ENCODE measurements at places on chromosomes 7 and 10.

DNA sequence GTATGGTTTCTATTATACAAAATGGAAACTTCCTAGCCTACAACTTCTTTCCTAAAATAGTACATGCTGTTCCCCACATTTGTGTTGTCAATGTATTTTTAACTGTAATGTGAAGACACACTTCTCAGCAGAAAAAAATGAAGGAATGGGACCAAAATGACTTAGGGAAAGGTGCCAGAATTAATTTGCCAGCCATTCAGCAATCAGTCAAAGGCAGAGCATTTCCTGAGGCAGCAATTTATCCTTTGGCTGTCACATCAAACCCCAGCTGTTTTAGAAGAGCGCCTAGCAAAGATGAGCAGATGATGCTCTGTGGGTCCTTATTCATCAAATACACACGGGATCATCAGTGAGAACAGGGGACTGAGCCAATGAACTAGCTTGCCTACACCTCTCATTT lies 592.5 kb downstream of the KCNMA1 start:
- no peak for DNase-seq

DNA sequence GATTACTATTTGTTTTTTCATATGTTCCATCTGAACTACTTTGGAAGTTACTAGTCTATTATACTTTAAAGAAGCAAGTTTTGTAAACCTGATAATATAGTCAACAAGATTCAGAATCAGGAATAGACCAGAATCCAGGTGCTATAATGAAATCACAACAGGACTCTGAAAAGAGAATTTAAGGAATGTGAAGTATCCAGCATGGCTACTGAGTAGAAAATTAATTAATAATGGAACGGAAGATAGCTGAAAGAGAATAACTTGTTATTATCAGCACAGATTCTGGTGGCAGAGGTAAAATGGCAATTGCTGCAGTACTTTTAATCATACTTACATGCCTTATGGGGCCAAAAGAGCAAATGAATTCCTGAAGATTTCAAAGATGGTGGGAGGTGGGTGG lies 43.1 kb upstream of the CHCHD3 start:
- no peak for DNase-seq

- no peak for DNase-seq
Measured at GRCh38 chr7:139767561-139767982, 10.2 kb downstream of the HIPK2 start.

DNA sequence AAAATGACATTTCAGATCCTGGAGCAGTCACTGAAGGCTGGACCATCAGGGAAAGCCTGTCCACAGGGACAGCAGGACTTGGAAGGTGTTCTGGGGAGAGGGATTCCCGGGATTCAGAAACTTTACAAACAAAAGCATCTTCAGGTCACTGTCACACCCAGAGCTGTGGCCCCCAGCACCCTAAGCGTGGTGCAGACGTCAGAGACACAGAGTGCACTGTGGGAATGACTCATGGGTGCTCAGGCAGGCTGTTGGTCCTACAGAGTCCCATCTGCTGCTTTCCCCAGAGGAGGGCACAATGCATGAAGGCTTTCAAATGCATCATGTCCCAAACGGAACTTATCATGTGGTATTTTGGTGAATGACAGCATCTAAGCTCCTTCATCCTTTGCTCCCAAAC lies 13.1 kb upstream of the LRMDA start:
- DNase-seq, result no peak

DNA sequence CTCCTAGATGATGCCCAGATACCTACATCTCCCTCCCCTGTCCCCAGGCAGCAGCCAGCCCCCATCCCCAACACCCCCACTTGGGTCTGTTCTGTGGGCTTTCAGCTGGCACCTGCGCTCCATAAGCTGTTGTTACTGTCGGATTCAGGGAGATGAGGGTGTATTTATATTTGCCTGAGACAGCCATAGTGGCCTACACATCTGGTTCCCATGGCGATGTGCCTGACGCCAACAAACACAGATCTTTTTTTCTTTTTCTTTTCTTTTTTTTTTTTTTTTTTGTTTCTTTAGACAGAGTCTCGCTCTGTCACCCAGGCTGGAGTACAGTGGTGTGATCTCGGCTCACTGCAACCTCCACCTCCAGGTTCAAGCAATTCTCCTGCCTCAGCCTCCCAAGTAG lies 73.1 kb downstream of the CLIP2 start:
- no peak for DNase-seq
